ENCODE measurements at places on chromosomes 7 and 10.

DNA sequence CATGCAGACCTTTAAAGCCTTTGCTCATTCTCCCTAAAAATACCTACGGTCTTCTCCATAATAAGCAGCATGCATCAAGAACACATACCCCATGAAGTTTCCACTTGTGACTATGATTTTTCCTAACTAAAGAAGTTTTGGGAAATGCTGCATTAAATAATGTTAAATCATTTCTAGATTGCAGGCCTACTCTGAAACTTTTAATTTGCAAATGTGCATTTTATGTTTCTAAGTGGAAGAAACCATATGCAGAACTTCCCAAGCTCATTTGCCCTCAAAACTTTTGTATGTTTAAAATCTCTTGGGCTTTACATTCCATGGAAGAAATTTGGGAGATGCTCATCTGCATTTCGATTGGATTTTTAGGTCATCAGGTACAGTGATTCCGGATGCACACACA lies 63.6 kb downstream of the ITGB8 start:
- no peak for DNase-seq

DNA sequence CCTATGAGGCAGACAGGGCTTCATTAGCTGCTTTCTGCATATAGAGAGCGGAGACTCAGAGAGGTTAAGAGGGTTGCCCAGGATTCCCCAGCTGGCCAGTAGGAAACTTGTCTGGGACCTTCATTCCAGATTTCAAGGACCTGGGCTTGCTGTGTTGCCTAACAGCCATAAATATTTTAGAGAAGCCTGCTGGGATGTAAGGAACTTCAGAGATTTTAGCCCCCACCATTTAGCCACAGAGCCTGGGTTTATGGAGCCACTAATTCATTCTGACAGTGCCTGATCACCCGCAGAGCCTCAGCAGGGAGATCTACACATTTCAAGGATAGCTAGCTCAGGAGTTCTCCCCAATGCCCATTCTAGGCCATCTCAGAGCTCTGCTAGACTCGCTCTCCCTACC lies 56.6 kb upstream of the TRUB1 start:
- DNase-seq = peak; percentile 76

DNA sequence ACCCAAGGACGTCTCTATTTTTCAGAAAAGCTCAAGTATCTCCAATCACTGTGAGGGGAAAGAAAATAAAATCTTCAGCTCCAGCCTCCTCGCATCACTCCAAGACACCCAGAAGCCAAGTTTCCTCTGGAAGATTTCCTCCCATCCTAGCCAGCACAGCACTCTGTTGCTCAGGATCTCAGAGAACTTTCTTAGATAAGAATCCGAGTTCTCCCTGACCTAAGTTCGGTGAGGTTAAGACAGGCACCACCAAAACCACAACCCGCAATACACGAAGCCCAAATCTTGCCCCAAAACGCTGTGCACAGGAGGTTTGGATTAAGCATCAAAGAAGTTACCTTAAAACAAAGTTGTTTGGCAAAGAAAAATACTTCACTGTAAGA lies 4.2 kb downstream of the FAM53B start:
- no peak for DNase-seq

DNA sequence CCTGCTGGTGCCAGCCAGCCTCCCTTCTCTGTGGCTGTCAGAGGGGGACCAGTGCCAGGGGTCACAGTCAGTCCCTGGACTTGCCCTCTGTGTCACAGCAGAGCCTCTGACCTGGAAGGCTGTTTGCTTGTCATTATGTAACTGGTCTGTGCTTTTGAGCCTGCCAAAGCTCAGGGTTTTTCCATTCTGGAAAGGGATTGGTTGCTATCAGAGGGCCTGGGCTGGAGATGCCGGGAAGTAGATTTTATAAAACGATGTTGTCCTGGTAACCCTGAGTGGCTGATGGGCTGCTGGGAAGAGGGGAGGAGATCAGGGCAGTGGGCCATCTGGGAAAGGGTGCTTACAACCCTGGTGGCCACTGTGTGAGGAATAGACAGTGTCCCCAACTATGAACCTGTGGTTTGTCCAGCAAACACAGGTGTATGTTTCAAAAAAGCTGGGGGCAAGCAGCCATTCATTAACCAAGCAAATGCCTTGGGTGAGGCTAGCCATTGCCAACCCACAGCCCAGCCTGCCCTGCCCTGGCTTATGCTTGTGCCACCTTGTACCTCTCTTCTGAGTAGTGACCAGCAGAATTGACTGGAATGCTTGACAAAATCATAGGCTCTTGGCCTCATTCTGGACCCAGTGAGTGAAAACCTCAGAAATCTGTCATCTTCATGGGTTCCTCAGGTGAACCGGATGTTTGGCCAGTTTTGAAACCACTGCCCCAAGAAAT lies 21.6 kb downstream of the SFTPD start:
- DNase-seq = no peak

DNA sequence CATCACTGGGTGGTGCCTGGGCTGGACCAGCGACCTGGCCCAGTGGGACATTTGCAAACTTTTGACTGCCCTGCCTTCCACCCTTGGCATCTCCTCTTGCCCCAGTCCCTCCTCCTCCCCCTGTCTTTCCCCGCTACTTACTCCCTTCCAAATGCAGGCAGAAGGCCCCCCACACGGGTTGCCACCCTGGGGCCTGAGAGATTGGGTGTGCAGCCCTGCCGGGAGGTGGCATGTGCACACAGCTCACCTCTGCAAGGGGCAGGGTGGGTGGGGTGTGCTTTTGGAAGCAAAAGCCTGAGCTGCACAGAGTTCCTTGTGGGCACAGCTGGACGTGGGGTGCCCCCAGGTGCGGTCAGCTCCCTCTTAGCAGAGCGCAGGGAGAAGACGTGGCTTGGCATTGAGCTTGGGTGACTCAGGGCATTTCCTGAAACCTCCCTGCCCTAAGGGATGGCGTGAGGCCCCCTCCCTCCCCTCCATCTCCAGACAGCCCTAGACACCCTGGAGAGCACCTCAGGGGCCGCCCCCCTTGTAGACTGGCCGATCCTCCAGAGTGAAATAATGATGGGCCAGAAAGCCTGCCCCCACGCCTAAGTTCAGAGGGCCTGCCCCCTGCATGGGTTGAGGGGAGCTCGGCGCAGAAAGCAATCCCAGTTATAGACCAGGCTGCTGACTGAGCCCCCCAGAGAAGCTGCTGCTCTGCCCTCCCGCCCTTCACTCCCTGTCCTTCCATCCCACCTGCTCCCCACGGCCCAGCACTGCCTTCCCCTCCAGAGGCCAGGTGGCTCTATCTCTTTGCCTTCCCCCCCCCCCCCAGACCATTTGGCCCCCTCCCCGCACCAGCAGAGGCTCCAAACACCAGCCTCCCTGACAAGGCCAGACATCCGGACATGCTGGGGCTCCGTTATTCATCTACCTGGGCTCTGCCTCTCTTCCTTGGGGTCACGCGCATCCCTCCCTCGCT lies 2.3 kb upstream of the SHH start:
- DNase-seq = no peak

DNA sequence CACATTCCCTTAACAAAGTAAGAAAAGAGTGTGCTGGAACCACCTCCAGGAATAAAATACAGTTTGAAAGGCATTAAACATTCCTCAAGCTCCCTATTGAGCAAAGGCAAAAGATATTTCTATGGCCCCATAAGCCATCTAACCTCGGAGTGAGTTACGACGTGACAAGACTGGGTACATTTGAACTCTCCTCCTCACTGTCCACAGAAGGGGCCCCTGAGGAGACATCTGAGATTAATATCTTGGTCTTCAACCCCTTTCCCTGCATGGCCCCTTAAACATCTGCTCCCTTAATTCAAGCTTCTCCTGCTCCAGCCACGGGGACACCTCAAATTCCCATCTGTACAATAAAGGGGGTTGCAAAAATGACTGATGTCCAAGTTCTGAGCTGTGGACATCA lies 526 bp downstream of the GIMAP1 start:
- no peak for DNase-seq

- DNase-seq = no peak
Measured at GRCh38 chr7:22346383-22347107, 10.4 kb downstream of the RAPGEF5 start.

DNA sequence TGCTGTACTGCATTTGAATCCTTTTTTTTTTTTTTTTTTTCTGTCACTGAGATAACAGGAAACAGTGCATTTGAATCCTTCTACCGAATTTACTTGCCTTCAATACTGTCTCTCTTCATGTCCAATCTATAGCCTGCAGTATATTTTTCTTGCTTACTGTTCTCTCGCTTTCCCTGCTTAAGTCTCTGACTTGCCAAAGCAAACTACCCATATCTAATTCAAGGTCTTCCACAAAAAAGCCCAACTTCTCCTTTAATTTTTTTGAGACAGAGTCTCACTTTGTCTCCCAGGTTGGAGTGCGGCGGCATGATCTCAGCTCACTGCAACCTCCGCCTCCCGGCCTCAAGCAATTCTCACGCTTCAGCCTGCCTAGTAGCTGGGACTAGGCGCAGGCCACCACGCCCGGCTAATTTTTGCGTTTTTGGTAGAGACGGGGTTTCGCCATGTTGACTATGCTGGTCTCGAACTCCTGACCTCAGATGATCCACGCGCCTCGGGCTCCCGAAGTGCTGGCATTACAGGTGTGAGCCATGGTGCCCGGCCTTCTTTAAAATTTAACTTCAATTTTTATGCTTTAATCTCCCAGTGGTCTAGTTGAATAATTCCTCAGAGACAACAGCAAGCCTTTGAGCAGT lies 882 bp downstream of the PDCD11 start:
- DNase-seq = no peak

DNA sequence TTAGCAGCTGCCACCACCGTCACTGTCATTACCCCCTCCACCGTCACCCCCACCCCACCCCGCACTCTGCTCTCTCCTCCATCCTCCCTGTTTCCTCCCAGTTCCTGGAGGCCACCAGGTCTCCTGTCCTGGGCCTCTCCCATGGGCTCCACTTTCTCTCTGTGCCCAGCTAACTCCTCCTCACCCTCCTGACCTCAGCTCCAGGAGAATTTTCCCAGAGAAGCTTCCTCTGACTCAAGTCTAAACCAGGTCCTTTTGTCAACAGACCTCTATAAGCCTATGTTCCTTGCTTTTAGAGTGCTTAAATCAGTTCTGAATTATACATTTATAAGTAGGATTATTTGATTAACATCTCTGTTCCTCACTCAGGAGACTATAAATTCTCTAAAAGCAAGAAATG lies 150.0 kb downstream of the ARHGAP12 start:
- DNase-seq = no peak

- no peak for DNase-seq
Measured at GRCh38 chr10:6019010-6019782, 41.9 kb upstream of the IL15RA start.

- no peak for DNase-seq
Measured at GRCh38 chr7:132869166-132869861, 212.6 kb downstream of the CHCHD3 start.

DNA sequence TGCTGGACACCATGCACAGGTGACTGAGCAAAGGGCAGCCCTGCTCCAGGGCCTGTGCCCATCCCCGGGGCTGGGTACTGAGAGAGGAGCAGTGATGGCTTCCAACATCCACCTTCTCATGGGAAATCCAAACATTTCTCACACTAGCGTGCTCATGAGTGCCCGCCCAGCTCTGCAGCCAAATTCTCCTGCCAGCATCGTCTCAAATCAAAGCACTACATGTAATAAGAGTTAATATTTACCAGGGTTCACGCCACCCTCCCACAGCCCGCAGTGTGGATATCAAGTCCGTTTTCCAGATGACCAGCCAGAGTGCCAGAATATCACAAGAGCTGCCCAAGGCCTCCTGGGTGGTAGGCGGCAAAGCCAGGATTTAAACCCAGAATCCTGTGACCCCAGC lies 12.1 kb downstream of the IL15RA start:
- no peak for DNase-seq

DNA sequence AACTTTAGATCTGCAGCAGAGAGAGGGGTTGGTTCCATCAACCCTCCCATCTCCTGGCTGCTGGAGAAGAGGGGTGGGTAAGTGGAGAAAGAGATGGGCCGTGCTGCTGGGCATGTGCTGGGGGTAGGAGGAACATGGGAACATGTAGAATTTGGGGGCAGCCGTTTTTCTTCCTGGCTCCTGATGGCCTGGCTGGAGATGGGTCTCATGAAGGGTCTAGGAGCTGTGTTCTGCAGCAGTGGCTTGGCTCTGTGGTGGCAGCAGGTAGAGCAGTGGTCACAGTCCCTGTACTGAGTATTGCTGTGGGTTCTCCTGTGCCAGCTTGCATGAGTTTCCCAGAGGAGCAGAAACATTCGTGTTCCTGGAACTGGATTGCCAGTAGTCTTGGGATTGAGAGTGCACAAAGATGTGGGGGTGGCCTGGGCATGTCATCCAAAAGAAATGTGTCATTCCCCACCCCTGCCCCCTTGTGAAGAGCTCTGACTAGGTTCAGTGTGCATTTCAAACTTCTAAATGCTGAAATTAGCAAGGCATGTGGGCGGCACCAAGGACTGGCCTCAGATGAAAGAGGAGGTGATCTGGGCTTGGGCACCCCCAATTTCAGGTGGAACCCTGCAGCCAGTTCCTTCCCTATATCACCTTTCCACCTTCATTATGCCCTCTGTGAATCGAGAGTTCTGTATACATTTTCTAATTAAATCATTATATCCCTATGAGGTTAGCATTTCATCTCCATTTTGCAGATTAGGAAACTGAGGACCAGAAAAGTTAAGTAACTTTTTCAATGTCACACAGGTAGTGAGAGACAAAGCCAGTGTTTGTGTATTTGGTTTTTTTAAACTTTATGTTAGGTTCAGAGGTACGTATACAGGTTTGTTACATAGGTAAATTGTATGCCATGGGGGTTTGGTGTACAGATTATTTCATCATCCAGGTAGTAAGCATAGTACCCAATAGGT lies 2.1 kb downstream of the CHST3 start:
- no peak for DNase-seq

GRCh38 chr7:113247198-113247597 lies 128.8 kb upstream of the SMIM30 start:
- DNase-seq = no peak

All from islet precursor cell (in vitro differentiated cells).